ENCODE measurements at places on chromosomes 7 and 10.

- no peak for DNase-seq
These were observed 68.4 kb downstream of the RAMP3 start for GRCh38 chr7:45225948-45226335.

DNA sequence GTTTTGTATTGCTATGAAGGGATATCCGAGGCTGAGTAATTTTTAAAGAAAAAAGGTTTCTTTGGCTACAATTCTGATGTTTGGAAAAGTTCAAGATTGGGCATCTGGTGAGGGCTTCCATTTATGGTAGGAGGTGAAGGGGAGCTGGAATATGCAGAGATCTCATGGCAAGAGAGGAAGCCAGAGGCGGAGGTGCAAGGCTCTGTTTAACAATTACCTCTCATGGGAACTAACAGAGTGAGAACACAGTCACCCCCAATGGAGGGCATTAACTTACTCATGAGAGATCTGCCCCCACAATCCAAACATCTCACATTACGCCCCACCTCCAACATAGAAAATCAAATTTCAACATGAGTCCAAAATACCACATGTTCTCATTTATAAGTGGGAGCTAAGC is 62.0 kb downstream of the AKR1D1 start:
- no peak for DNase-seq

GRCh38 chr10:49534670-49535381 is 4.1 kb downstream of the ERCC6 start:
- no peak for DNase-seq

- DNase-seq, result no peak
These were observed 330.9 kb upstream of the ZNF32 start for GRCh38 chr10:43979551-43979950.

GRCh38 chr10:89301721-89302445 is at the start of gene IFIT2:
IFIT2 (plus strand) TSS chr10:89302046; CDS start chr10:89302124, 78 bp downstream.
- peak; percentile 13 for DNase-seq

- no peak for DNase-seq
These were observed 42.5 kb downstream of the ACBD5 start for GRCh38 chr10:27197980-27198620.

GRCh38 chr7:45698303-45699014 is 124.3 kb downstream of the ADCY1 start:
- DNase-seq, result no peak

- peak; percentile 64 for DNase-seq
These were observed 18.3 kb upstream of the HBP1 start for GRCh38 chr7:107150375-107151073.

DNA sequence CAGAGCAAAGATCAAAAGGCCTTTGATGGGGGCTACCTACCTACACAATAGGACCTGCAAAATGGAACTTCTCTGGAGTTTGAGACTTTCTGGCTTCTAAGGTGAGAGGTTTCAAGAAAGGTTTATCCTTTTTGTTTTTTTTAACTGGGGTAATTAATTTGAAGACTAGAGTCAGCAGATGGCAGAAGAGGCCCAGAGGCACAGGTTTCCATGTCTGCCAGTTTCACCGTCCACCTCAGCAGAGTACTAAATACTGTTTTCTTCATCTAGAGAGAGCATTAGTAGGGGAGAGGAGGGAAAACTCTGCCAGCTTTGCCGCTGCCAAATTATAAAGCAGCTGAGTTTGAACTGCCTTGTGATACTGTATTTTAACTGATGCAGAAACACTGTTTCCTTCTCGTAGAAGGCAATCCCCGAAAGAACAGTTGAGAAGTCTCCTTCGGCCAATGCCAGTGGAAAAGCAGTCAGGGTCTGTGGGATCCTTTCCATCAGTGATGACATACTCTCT is 138.7 kb downstream of the SLC25A13 start:
- DNase-seq, result no peak

DNA sequence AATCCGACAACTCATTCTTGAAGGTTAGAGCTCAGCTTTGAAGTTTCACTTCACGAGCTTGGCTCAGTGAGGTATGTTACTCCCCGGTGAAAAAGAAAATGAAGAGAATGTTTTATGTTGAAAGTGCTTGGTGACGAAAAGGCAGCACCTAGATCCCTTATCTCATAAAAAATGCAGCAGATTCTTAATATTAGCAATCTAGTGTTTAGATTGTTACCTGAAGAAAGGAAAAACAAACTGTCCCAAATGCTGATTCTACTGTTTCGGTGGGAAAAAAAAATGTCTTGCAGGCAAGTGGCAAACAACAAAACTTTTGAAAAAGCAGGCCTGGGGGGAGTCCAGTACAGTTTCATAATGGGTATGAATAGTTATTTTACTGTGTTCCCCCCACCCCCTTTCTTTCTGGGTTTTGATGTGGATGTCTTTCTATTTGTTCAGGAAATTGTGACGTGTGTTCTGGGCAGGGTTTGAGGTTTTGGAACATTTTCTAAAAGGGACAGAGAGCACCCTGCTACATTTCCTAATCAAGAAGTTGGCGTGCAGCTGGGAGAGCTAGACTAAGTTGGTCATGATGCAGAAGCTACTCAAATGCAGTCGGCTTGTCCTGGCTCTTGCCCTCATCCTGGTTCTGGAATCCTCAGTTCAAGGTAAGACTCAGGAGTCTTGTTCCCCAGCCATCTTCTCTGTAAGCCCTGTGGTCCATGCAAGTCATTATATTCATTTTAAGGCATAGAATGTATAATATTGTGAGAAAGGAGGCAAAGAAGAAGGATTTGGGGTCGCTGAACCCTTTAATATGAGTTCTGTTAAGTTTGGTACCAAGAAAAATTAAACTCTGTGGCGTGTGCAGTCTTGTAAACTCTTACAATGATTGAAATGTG is at the start of gene SRGN:
TSS of gene SRGN (plus strand) at position 514 of the 881 bp plus-strand sequence. CDS start at position 569, 55 bp downstream.
- DNase-seq, result peak; percentile 75

DNA sequence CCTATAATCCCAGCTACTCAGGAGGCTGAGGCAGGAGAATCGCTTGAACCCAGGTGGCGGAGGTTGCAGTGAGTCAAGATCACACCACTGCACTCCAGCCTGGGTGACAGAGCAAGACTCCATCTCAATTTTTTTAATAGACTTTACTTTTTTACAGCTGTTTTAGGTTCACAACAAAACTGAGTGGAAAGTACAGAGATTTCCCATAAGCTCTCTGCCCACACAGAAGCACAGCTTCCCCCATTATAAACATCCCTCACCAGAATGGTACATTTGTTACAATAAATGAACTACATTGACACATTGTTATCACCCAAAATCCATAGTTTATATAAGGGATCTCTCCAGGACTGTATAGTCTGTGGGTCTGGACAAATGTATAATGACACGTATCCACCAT is 14.6 kb upstream of the PRRT4 start:
- no peak for DNase-seq

DNA sequence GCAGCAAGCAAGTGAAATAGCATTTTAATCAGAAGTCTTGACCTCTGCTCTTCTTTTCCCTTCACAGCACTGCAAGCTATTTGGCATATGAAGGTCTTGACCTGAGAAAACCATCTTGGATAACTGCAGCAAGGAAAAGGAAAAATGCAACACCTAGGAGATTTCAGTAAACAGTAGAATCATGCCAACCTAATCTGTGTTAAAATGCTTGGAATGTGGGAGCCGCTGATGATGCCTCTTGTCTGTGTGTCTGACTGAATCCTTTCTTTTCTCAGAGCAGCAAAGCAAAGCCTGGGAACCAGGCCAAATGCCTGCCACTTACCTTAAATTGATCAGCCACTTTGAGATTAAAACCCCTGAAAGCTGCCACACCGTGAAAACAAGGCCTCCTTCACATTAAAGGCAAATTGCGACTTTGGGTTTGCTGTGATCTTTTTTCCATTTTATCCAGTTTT is 80.4 kb upstream of the CDK6 start:
- no peak for DNase-seq

DNA sequence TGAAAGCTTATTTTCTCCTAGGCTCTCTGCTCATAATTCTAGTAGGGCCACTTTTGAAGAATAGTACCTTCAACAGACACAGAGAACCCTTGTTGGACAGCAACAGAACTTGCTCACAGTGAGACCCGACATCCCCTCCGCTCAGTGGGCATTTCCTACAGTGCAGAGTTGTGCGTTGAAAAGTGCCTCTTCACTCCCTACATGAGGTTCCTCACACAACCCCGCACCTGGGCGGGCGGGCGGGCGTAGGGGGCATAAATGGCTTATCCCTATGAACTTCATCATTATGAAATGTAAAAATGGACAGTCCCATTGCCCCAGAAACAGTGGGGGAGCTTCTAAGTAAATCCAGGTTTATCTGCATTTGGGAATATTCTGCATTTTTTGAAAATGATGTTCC is 174.9 kb downstream of the MGMT start:
- DNase-seq, result no peak

- no peak for DNase-seq
These were observed 59.5 kb downstream of the FZD1 start for GRCh38 chr7:91323626-91324158.

DNA sequence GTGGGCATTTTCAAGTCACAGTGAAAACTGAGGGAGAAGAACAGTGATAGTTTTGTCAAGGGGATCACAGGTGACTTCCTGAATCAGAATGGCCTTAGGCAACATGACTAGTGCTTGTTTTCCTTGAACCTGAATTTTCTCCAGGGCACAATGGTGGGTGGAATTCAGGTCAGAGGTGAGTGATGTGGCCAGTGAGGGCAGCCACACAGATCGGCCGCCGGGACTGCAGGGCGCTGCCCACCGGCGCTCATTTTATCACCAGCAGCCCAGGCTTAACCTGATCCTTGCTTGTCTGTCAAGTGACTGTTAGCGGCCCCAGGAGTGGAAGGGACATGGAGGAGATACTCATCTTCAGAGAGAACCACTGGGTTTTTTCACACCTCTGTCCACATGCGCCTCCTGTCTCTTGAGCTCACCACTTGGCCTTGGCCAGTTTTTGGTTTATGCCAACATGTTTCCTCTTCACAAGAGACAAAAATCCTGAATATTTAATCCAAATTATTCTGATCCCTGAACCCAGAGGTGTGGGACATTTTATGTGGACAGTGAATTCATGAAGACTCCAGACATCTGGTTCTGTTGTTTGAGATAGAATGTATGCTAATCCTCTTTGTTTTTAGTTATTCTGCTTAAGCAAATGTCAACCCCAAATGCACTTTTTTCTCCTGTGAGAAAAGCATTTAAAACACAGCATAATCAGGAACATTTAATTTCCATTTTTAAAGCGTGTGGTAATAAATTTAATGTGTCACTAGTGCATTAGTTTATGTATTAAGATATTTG is 108.7 kb downstream of the DOCK1 start:
- no peak for DNase-seq

DNA sequence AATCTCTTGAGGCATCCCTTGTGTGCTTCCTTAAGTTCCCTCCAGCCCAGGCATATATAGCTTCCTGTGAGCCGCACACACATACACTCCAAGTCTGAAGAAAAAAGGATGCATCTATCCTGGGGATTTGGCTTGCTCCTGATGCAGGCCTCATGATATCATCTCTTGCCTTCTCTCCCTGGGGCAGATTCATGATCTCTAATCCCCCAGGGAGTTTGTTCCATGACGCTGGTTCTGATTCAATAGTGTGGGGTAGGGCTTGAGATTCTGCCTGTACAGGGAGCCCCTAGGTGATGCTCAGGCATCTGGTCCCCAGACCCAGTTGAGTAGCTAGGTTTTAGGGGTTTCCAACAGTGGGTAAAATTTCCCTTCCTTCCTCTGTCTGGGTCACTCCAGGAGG is 1.5 kb downstream of the PON1 start:
- DNase-seq, result no peak

GRCh38 chr7:106749165-106749564 is 88.2 kb upstream of the CCDC71L start:
- no peak for DNase-seq

DNA sequence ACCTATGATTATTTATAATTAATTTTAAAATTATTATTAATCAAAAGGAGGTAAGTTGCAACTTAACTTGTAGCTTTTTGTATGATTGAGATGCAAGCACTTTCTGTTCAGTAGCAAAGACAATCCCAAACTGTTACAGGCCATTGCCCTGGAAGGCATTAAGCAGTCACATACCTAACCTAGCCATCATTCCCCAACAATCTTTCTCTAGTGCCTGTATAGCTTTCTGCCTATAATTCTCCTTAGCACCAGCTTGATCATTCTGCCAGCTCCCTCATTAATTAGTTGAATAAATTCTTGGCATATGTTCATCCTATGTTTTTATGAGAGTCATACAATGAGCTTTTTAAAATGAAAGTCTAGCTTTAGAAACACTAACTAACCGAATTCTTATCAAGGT is 178.9 kb upstream of the TMEM106B start:
- DNase-seq, result no peak

DNA sequence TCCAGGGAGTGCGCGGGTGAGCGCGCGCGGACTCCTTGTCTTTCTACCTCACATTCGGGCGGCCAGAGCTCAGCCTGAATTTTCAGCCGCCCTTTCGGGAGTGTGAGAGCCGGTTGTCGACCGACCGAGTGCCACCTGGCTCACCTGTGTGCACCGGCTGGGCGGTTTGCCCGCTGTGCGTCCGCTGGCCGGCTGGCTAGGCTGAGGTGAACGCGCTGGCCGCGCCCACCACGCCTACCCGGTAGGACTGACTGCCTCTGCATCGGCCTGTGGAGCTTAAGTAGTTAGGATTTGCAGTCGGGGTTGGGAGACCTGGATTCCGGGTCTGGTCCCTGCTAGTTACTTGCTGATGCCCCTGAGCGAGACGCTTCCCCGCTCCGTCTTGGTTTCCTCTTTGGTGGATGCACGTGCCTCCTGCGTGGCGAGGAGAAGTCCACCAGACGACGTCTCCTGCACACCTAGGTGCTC is 553 bp downstream of the TSPAN15 start:
- DNase-seq, result no peak

DNA sequence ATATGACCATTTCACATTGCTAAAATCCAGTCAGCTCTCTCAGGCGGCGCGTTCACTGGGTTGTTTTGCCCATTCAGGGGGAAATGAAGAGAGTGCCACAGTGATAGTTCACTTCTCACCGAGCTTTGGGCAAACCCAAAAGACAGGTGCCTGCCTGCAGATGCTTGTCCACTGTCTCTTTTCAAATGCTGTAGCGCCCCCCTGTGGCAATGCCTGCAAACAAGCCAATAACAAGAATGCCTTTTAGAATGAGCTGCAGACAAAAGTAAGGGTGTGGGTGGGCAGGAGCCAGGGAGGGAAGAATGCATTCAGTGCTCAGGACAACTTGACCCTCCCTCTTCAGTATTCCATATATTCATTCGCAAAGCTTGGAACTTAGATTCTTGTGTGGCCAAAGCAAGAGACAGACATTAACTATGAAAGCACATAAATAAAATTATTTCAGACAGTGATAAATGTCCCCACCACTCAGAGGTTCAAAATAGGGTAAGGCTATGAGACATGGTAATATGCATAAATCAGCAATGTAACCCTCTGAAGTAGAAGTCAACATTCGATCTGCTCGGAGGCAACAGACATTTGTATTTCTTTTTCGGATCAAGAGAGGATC is 86.9 kb downstream of the JAZF1 start:
- peak; percentile 33 for DNase-seq

GRCh38 chr7:71144963-71145362 is 13.0 kb downstream of the GALNT17 start:
- no peak for DNase-seq

DNA sequence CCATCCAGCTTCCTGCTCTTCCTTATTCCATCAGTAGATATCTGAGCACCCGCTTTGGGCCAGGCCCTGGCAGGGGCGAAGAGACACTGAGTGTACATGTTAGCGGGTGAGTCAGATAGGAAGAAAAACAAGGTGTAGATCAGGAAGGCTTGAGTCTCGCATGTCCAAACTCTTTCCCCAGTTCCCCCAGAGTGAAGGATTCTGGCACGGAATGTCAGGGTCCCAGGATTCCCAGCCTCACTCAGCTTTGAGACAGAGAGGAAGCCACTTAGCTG is 24.1 kb upstream of the CHST15 start:
- DNase-seq, result no peak
